ENCODE measurements at places on chromosomes 3 and 15. TPM values are rescaled to one million over a fixed set of nuclear protein-coding genes. Genes with fewer than 3 reads are reported as not detected.

The RBPMS2 gene
- total RNA-seq, result not detected

The UNC13C gene
- not detected for total RNA-seq

The CCR9 gene
- 3.2 TPM for total RNA-seq

DNA sequence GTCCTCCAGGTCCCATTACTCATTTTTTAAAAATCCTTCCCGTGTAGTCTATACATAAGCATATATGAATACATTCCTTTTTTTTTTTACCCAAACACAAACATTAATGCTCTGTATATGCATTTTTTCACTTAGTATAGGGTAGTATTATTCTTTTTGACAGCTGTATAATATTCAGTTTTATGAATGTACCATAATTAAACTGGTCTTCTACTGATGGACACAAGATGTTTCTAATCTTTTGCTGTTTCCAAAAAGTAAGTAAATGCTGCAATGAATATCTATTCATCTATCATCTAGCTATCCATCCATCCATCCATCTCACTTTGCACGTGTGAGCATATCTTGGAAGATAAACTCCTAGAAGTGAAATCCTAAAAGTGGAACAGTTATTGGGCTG is 110.8 kb downstream of the IGF2BP2 start:
- no peaks in the 10 kb centered on the region for H3K36me3 ChIP-seq
- peaks cover 15% of the 10 kb centered on the region for H3K27me3 ChIP-seq
- no peak overlapping the region for H3K4me3 ChIP-seq
- no peaks in the 10 kb centered on the region for H3K4me1 ChIP-seq
- no peak for DNase-seq
- no peak overlapping the region for H3K27ac ChIP-seq

GRCh38 chr3:49523756-49524747 is 30.2 kb upstream of the BSN start:
- H3K36me3 ChIP-seq, result peaks cover 7% of the 10 kb centered on the region
- H3K27me3 ChIP-seq, result no peaks in the 10 kb centered on the region
- peaks cover 9% of the 10 kb centered on the region for H3K4me1 ChIP-seq
- no peak overlapping the region for H3K4me3 ChIP-seq
- no peak overlapping the region for H3K27ac ChIP-seq

GRCh38 chr3:111412656-111413055 is 129.3 kb upstream of the CD96 start:
- no peak for DNase-seq
- no peaks in the 10 kb centered on the region for H3K4me1 ChIP-seq
- H3K4me3 ChIP-seq, result no peak overlapping the region
- H3K36me3 ChIP-seq, result no peaks in the 10 kb centered on the region
- no peak overlapping the region for H3K27ac ChIP-seq
- peaks cover 4% of the 10 kb centered on the region for H3K27me3 ChIP-seq

DNA sequence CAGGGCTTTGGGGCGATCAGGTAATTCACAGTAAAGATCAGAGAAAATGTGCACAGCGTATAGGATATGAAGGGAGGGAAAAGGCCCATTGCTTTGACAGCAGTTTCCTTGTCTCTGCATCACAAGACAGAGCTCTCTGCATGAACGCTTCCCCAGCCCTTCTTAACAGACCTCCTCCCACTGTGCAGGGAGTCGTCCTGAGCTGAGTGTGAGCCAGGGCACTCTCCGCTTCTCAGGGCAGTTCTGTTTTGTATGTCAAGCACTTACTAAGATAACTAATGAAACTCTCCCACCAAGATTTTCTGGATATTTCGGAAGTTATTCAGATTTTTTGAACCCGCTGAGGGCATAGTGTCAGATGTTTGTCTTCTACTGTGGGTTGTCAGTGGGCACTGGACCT is 105.8 kb upstream of the C15orf61 start:
- H3K4me1 ChIP-seq, result peaks cover 2% of the 10 kb centered on the region
- no peak overlapping the region for H3K27ac ChIP-seq
- no peak for DNase-seq
- no peaks in the 10 kb centered on the region for H3K36me3 ChIP-seq
- H3K4me3 ChIP-seq, result no peak overlapping the region
- no peaks in the 10 kb centered on the region for H3K27me3 ChIP-seq

GRCh38 chr3:36926292-36926897 is 18.5 kb downstream of the TRANK1 start:
- H3K36me3 ChIP-seq, result peaks cover under 1% of the 10 kb centered on the region
- H3K27ac ChIP-seq, result no peak overlapping the region
- peaks cover 2% of the 10 kb centered on the region for H3K4me1 ChIP-seq
- no peak for DNase-seq

- peaks cover 6% of the 10 kb centered on the region for H3K4me1 ChIP-seq
- no peaks in the 10 kb centered on the region for H3K27me3 ChIP-seq
- no peaks in the 10 kb centered on the region for H3K36me3 ChIP-seq
- no peak overlapping the region for H3K4me3 ChIP-seq
Observed at GRCh38 chr3:183265157-183265642, 12.1 kb downstream of the B3GNT5 start.

- peaks cover 9% of the 10 kb centered on the region for H3K27me3 ChIP-seq
- no peaks in the 10 kb centered on the region for H3K36me3 ChIP-seq
- H3K4me1 ChIP-seq, result peaks cover 17% of the 10 kb centered on the region
- DNase-seq, result no peak
Observed at GRCh38 chr3:59749291-59749690, 699.5 kb upstream of the CFAP20DC start.

DNA sequence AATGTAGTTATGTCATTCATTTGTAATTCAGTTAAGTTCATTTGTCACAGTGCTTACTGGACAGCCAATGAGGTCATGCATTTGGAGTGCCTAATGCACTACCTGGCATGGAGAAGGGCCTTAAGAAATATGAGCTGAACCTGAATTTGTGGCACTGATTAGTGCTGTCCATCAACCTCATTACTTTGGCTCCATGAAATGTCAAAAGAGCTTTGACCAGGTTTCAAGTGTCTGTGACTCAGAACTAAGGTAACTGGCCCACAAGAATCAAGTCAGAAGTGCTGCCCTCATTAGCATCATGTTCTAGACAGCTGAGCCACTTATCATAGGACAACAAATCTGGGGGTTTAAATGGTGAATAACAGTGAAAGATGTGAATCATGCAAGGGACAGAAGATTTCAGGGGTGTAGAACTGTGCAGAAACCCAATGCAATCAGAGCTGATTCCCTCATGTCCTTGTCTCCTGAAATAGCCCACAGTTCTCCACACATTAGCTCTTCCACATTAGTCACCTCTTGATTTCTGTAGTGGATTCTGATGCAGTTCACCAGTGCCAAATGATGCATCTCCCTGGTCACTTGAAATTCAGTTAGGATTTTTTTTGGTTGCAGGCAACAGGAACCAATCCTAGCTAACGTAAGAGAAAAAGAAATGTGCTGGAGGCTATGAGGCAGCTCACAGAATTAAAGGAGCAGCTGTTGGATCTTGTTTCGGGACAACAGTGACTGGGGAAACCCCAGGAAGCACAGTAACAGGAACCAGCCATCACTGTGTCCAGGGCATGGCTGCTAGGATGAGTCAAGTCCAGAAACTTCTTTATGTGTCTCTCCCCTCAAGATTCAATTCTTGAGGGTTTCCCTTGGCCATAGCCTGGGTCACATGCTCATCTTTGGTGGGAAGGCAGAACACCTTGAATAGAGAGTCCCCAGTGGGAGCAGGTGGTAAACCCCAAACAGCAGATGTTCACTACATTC is 38.7 kb downstream of the CHST2 start:
- H3K4me1 ChIP-seq, result peaks cover 26% of the 10 kb centered on the region
- no peak overlapping the region for H3K4me3 ChIP-seq
- no peaks in the 10 kb centered on the region for H3K36me3 ChIP-seq
- peak; percentile 46 for DNase-seq
- peaks cover 2% of the 10 kb centered on the region for H3K27me3 ChIP-seq

- H3K27ac ChIP-seq, result no peak overlapping the region
- H3K4me1 ChIP-seq, result no peaks in the 10 kb centered on the region
- H3K27me3 ChIP-seq, result peaks cover 16% of the 10 kb centered on the region
- H3K4me3 ChIP-seq, result no peak overlapping the region
- no peak for DNase-seq
Observed at GRCh38 chr15:69787791-69788190, 309.9 kb downstream of the TLE3 start.

- no peaks in the 10 kb centered on the region for H3K36me3 ChIP-seq
- no peaks in the 10 kb centered on the region for H3K27me3 ChIP-seq
- H3K4me1 ChIP-seq, result no peaks in the 10 kb centered on the region
- no peak overlapping the region for H3K4me3 ChIP-seq
Observed at GRCh38 chr15:87547470-87548181, 708.9 kb downstream of the NTRK3 start.

DNA sequence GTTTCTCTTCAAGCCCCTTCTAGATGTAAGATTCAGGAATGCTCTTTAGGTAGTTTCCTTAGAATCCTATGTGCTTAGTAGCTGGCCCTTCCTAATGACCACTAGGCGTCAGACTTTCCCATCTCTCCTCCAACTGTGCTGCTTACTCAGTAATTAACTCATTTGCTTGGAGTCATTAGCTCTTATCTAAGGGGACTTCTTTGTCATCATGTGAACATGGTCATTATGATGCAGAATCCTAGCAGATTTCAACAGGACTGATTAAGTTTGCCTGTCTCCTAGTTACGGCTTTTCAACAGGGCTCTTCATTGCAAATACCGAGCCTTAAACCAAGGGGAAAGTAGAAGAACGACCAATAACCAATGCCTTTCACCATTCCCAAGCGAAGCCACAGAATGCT is 46.4 kb downstream of the GJD2 start:
- DNase-seq, result no peak
- H3K4me3 ChIP-seq, result no peak overlapping the region
- H3K27ac ChIP-seq, result no peak overlapping the region
- H3K4me1 ChIP-seq, result no peaks in the 10 kb centered on the region
- peaks cover 49% of the 10 kb centered on the region for H3K27me3 ChIP-seq

DNA sequence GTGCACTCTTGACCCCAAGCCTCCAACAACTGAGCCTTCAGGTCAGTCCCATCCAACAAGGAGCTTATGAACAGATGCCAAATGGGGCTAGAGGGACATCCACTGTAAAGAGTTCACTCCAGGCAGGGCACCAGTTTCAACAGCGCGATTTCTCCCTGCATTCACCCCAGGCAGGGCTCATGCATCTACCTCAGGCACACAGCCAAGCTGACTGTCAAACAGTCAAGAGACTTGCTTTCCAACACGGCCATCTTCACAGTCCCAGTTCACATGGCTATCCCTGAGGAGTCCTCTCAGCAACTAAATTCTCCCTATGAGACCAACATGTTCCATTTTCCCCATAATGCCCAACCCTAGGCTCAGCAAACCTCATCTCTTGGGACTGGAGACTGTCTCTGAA is 17.7 kb downstream of the SLC25A20 start:
- peaks cover 24% of the 10 kb centered on the region for H3K36me3 ChIP-seq
- no peak overlapping the region for H3K4me3 ChIP-seq
- H3K4me1 ChIP-seq, result no peaks in the 10 kb centered on the region
- H3K27ac ChIP-seq, result no peak overlapping the region
- no peak for DNase-seq
- no peaks in the 10 kb centered on the region for H3K27me3 ChIP-seq

DNA sequence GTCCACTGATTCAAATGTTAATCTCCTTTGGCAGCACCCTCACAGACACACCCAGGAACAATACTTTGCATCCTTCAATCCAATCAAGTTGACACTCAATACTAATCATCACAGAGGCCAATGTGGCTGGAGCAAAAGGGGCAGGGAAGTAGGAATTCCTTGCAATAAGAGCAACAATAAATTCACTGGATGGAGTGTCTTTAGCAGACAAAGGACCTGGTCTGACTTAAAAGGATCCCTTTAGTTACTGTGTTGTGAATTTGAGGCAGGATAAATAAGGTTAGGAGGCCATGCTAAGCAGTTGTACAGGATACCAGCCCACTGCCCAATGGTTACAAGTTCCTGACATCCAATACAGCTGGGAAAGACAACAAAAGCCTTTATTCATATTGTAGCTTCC is 12.3 kb upstream of the GFM1 start:
- DNase-seq, result no peak
- H3K4me1 ChIP-seq, result no peaks in the 10 kb centered on the region
- H3K27ac ChIP-seq, result no peak overlapping the region
- no peak overlapping the region for H3K4me3 ChIP-seq
- no peaks in the 10 kb centered on the region for H3K36me3 ChIP-seq

All from activated CD8-positive, alpha-beta memory T cell treated with anti-CD3 and anti-CD28 coated beads, Interleukin-2, amount 10 ng/mL, durations not matched to agents 7 days and 5 days (primary cell).